IMR-90 (cell line): ENCODE measurements at places on chromosomes 7 and 10. TPM values are rescaled to one million over a fixed set of nuclear protein-coding genes. Genes with fewer than 3 reads are reported as not detected.

ACTR3C gene
- total RNA-seq: not detected in 2 replicates

TMEM176A gene
- not detected in 2 replicates for total RNA-seq

C7orf33 gene
- not detected in 2 replicates for total RNA-seq

PNLIP gene
- total RNA-seq: not detected in 2 replicates

GPR15LG gene
- not detected in 2 replicates for total RNA-seq

RBP3 gene
- not detected in 2 replicates for total RNA-seq

RBM20 gene
- total RNA-seq: under 0.01 TPM in 2 replicates

OR13A1 gene
- total RNA-seq: not detected in 2 replicates

HOXA9 gene
- total RNA-seq: 0.18 and 0.28 TPM in 2 replicates

ITIH5 gene
- total RNA-seq: under 0.01 TPM in 2 replicates

HOXA6 gene
- 1.4 and 1.7 TPM in 2 replicates for total RNA-seq

LGI1 gene
- not detected in 2 replicates for total RNA-seq

PUS7 gene
- 17.0 and 24.7 TPM in 2 replicates for total RNA-seq

ALOX5 gene
- total RNA-seq: not detected in 2 replicates

PCLO gene
- under 0.01 TPM in 2 replicates for total RNA-seq

NANOS1 gene
- total RNA-seq: under 0.01 and 0.28 TPM in 2 replicates

EGR2 gene
- 0.36 and 0.56 TPM in 2 replicates for total RNA-seq

STEAP1B gene
- total RNA-seq: 13.8 and 21.1 TPM in 2 replicates

LRRD1 gene
- under 0.01 TPM in 2 replicates for total RNA-seq

ACBD7 gene
- 0.54 and 1.1 TPM in 2 replicates for total RNA-seq

KEL gene
- not detected in 2 replicates for total RNA-seq
